ENCODE measurements at places on chromosomes 4 and X.

DNA sequence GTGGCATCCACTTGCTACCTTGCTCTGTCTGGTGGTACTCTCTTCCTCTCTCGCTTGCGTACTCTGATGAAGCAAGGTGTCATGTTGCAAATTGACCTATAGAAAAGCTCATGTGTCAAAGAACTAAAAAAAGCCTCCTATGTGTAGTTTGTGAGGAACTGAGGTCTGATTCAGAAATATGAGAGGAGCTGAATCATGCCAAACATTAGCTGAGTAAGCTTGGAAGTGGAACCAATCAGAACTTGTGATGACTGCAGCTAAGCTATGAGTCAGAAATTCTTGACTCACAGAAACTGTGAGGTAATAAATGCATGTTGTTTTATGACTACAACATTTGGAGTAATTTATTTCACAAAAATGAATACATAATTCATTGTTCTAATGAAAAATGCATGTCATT, 2138.8 kb downstream of the PCDH7 start:
- DNase-seq: no peak

- no peak for DNase-seq
Observed at GRCh38 chr4:120870279-120870673, 52.2 kb downstream of the PRDM5 start.

- DNase-seq: no peak
Observed at GRCh38 chrX:9336456-9336855, 128.4 kb upstream of the TBL1X start.

DNA sequence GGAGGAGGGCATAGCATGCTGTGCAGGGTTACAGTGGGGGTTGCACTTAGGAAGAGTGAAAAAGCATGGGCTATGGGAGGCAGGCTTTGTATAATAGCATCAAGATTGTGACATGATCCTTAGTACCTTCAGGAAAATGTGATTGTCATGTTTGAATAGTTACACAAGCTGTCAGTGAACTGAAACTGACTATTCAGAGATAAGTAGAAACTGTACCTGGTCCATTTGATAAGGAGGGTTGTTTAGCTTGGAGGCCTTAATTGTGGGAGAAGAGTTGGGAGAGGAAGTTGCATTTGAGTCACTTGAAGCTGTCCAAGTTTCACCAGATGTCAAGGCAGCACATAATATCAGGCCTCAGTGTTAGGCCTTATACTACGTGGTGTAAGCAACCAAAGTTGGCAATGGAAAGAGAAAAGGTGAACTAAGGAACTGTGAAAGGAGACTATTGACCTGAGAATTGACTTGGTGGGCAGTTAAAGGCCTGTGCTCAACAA, 85.0 kb downstream of the TEX13C start:
- no peak for DNase-seq

- no peak for DNase-seq
Observed at GRCh38 chr4:163688856-163689255, 194.4 kb downstream of the TMA16 start.

DNA sequence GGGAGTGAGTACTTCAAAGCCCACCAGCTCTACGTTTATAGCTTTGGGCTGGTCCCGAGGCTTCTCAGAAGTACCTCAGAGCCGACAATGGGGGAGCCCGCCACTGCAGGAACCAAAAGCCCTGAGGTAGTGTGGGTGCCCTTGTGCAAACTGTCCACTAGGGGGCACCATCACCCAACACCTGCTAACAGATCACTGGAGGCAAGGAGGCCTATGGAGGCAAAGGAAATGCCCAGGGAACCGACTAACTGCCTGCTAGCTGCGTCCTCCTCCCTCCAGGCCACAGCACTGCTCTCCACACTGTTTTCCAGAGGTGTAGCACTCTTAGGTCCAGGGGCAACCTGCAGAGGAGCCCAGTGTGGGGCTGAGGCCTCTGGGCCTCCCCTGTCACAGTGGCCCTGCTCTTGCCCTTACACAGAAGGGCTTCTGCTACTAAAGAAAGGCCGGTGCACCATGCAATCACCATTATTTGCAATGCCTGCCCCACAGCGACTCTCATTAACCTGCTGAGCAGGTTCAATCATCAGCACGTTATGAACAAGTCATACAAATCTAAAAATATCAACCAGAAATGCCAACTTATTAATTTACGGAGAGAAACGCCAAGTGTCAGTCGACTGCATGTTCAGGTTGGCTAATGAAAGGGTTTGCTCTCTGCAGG, 159.1 kb downstream of the NSUN7 start:
- peak; percentile 63 for DNase-seq

Data from mesothelial cell of epicardium (in vitro differentiated cells).